ENCODE measurements at places on chromosomes 11 and 22. TPM values are rescaled to one million over a fixed set of nuclear protein-coding genes. Genes with fewer than 3 reads are reported as not detected.

GRCh38 chr11:123052901-123053721 lies 8.8 kb downstream of the HSPA8 start:
- H3K27ac ChIP-seq: no peak overlapping the region
- H3K36me3 ChIP-seq: peaks cover 15% of the 10 kb centered on the region
- no peak overlapping the region for H3K4me3 ChIP-seq

SLC25A45 gene
- 8.4 TPM for total RNA-seq

DNA sequence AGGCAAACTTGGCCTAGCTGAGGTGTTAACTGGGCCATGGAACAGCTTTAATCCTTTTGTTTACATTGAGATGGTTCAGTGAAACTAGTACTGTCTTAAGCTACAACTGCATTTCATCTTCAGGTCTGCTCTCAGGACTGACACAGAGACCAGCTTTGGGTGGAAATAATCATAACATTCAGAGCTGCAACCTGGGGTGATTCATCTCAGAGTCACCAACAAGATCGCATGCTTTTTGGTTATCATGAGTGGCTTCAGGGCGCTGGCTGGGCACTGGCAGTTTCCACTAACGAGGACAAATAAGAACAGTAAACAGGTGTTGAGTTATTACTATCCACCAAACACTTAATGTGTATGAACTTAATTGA lies 60.9 kb upstream of the PAX6 start:
- H3K4me1 ChIP-seq: no peaks in the 10 kb centered on the region
- no peak overlapping the region for H3K4me3 ChIP-seq
- no peak overlapping the region for H3K27ac ChIP-seq
- no peaks in the 10 kb centered on the region for H3K36me3 ChIP-seq
- DNase-seq: no peak

GRCh38 chr11:121112498-121113455 lies 11.7 kb downstream of the TECTA start:
- H3K27ac ChIP-seq: no peak overlapping the region
- H3K36me3 ChIP-seq: no peaks in the 10 kb centered on the region
- H3K4me3 ChIP-seq: no peak overlapping the region
- DNase-seq: peak; percentile 51

- DNase-seq: no peak
- no peaks in the 10 kb centered on the region for H3K4me1 ChIP-seq
- no peak overlapping the region for H3K27ac ChIP-seq
- H3K4me3 ChIP-seq: no peak overlapping the region
- H3K27me3 ChIP-seq: no peaks in the 10 kb centered on the region
Observed at GRCh38 chr11:8532475-8532874, 61.6 kb downstream of the STK33 start.

- no peak overlapping the region for H3K4me3 ChIP-seq
- no peak overlapping the region for H3K27ac ChIP-seq
- no peaks in the 10 kb centered on the region for H3K36me3 ChIP-seq
- H3K4me1 ChIP-seq: no peaks in the 10 kb centered on the region
- no peak for DNase-seq
Observed at GRCh38 chr22:44201665-44202064, 20.9 kb downstream of the PARVG start.

OR52I1 gene
- not detected for total RNA-seq

DNA sequence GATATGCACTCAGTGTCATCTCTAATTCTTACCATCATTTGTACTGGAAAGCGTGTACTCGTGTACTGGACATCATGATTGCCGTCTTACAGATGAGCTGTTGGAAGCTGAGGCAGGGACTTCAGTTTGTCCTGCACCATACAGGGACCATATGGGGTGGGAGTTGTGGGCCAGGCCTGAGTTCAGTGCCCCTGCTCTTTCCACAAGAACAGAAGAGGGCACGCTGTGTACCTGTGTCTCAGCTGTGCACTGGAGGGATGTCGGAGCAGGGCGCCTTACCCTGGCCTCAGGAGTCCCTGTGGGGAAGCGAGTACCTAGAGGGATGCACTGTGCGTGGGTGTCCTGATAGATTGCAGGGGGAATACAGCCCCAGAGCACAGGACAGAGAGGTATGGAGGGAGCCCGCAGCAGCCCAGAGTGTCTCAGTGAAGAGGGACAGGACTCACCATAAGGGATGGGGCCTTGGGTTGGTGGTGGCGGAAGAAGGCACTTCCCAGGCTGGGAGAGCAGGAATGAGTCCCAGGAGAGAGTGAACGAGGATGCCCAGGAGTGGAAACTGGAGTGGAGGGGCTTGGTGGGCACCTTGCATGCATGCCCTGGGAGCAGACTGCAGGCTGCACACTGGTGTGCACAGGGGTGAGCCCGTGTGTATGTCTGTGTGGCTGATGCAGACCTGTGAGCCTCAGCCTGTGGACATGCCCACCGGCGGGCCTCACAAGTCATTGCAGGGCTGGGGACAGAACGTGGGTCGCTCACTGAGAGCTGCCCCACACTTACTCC lies 329.7 kb downstream of the TBC1D22A start:
- no peaks in the 10 kb centered on the region for H3K4me1 ChIP-seq
- no peak overlapping the region for H3K27ac ChIP-seq

OR5P2 gene
- total RNA-seq: 2.3 TPM

FOLR3 gene
- total RNA-seq: 0.32 TPM

GRCh38 chr11:100833276-100833675 lies 146.2 kb downstream of the ARHGAP42 start:
- no peaks in the 10 kb centered on the region for H3K27me3 ChIP-seq
- no peak overlapping the region for H3K4me3 ChIP-seq
- H3K36me3 ChIP-seq: no peaks in the 10 kb centered on the region
- DNase-seq: no peak

DNA sequence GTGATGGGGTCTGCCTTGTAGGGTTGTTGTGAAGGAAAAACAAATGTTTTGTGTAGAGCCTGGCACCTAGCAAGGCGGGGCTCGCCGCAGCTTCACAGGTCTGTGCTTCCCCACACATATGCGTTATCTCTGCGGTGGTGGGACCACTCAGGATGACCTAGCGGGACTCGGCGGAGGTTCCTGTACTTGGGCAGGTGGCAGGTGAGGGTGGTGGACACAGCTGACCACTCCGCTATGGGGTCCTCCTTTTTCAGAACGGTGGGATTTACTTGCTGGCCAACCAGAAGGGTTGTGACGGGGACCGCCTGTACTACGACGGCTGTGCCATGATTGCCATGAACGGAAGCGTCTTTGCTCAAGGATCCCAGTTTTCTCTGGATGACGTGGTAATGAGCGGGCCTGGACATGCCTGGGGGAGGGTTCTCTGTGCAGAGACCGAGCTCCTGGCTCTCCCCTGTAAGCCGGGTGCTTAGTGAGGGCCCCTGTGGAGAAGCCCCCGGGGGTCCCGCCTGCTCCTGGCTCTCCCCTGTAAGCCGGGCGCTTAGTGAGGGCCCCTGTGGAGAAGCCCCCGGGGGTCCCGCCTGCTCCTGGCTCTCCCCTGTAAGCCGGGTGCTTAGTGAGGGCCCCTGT lies 21.3 kb downstream of the NADSYN1 start:
- no peak overlapping the region for H3K27ac ChIP-seq
- no peak overlapping the region for H3K4me3 ChIP-seq
- DNase-seq: no peak
- no peaks in the 10 kb centered on the region for H3K27me3 ChIP-seq

GRCh38 chr11:44620328-44620725 lies 54.9 kb downstream of the CD82 start:
- no peak for DNase-seq
- H3K4me3 ChIP-seq: no peak overlapping the region
- no peaks in the 10 kb centered on the region for H3K4me1 ChIP-seq
- H3K27me3 ChIP-seq: no peaks in the 10 kb centered on the region
- H3K27ac ChIP-seq: no peak overlapping the region

DNA sequence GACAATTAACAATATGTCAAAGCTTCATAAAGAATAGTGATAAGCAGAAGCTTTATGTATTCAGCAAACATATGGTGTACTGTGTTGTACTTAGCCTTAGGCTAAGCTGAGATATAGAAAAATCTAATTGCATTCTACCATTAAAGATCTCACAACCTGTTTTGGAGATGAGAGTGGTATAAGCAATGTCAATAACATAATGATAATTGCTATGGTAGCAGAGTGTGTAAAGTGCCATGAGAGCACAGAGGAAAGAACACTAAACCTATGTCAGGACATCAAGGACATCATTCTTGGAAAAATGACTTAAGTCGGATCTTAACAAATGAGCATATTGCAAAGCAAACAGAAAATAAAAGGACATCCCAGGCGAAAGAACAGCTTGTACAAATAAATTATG lies 28.6 kb upstream of the ANGPTL5 start:
- H3K4me3 ChIP-seq: no peak overlapping the region
- H3K36me3 ChIP-seq: no peaks in the 10 kb centered on the region
- no peaks in the 10 kb centered on the region for H3K4me1 ChIP-seq

DNA sequence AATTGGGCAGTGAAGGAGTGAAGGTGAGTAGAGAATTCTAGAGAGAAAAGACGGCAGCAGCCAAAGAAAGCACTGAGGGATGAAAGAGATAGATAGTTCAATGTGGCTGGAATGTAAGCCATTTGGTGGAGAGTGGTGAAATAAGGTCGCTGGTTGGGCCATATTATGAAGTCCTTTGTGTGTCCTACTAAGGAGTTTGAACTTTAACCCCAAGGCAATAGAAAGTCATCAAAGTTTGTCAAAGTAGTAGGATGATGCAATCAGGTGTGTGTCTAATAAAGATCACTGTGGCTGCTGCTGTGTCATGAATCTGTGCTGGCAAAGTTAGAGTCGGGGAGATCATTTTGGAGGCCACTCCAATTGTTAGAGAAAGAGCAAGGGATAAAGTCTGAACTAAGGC lies 18.7 kb downstream of the RNF121 start:
- H3K27me3 ChIP-seq: no peaks in the 10 kb centered on the region
- H3K4me3 ChIP-seq: no peak overlapping the region
- no peak overlapping the region for H3K27ac ChIP-seq
- DNase-seq: no peak
- H3K4me1 ChIP-seq: no peaks in the 10 kb centered on the region

HORMAD2 gene
- 0.13 TPM for total RNA-seq

DNA sequence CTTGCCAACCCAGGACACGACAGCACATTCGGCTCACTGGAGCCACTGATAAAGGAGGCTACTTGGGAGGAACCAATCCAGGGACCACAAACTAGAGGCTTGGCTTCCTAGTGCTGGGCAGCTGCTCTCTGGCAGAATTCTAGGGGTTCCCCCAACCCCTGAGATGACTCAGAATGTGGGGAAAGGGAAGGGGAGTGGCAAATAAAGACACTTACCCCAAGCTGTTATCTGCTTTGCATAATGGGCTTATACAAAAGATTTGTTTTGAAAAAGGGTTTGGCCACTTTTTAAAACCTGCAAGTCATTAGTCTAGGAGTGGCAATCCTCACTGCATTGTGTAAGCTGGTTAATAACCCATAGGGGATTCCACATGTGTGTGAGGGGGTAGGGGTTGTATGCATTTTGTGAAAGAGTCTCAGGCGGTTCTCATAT lies 64.1 kb upstream of the LMO1 start:
- peaks cover 19% of the 10 kb centered on the region for H3K27me3 ChIP-seq
- H3K4me1 ChIP-seq: peaks cover 9% of the 10 kb centered on the region
- no peak for DNase-seq

DNA sequence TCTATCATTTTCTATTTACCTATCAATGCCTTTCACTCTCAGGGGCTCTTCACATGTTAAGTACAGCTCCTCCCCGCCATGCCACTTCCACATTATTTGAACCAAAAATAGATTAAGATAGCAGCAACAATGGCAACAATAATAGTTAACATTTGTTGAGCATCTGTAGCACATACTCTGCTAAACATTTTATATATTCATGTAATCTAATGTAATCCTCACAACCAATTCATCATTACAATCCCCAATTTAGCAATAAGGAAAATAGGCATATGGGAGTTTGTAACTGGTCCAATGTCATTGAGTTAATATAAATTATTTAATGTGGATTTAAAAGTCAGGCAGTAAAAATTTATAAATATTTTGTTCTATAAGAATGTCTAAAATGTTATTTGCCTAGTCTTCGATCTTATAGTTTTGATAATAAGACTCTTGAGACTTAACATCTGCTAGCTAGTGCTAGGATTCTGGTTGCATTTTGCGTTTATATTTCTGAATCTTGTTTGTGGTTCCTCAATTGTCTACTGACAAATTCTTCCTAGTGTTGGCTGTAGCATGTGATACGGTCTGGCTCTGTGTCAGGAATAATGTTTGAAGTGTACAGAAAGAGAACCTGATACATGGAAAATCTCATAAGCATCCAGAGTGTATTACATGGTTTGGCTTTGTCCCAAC lies 621.5 kb upstream of the LUZP2 start:
- no peak overlapping the region for H3K27ac ChIP-seq
- DNase-seq: no peak
- H3K36me3 ChIP-seq: no peaks in the 10 kb centered on the region
- H3K4me3 ChIP-seq: no peak overlapping the region
- H3K27me3 ChIP-seq: no peaks in the 10 kb centered on the region
- no peaks in the 10 kb centered on the region for H3K4me1 ChIP-seq

DNA sequence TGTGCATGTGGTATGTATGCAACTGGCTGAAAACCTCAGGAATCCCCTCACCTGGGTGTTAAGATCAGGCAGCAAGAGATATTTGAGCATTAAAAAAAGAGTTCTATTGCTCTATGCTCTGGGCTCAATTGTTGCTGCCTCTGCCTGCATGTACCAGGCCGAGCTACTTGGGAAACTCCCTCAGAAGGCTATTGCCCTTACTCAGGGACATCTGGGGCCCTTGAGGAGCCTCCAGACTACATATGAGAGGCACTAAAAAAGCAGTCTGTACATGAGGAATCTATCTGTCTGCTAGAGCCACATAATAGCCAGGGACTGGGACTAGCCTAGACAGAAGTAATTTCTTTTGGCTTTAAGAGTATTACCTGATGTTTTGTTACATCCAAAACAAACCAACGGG lies 120.1 kb downstream of the SWAP70 start:
- H3K27ac ChIP-seq: no peak overlapping the region
- H3K36me3 ChIP-seq: peaks cover 82% of the 10 kb centered on the region
- DNase-seq: no peak
- H3K4me1 ChIP-seq: peaks cover 7% of the 10 kb centered on the region
- H3K4me3 ChIP-seq: no peak overlapping the region
- no peaks in the 10 kb centered on the region for H3K27me3 ChIP-seq

MAJIN gene
- total RNA-seq: not detected

ANGPTL5 gene
- 0.34 TPM for total RNA-seq

All from left lung (tissue), 14 donors.